Activated naive CD8-positive, alpha-beta T cell treated with anti-CD3 and anti-CD28 coated beads, Interleukin-2, amount 50 U/mL, for 24 hours (primary cell): ENCODE measurements at places on chromosomes 16 and 17.
A peak's percentile ranks its signal among the peaks of the same experiment; 100 is the strongest.

- DNase-seq, result no peak
These were observed 21.4 kb downstream of the MMP15 start for GRCh38 chr16:58046936-58047335.

DNA sequence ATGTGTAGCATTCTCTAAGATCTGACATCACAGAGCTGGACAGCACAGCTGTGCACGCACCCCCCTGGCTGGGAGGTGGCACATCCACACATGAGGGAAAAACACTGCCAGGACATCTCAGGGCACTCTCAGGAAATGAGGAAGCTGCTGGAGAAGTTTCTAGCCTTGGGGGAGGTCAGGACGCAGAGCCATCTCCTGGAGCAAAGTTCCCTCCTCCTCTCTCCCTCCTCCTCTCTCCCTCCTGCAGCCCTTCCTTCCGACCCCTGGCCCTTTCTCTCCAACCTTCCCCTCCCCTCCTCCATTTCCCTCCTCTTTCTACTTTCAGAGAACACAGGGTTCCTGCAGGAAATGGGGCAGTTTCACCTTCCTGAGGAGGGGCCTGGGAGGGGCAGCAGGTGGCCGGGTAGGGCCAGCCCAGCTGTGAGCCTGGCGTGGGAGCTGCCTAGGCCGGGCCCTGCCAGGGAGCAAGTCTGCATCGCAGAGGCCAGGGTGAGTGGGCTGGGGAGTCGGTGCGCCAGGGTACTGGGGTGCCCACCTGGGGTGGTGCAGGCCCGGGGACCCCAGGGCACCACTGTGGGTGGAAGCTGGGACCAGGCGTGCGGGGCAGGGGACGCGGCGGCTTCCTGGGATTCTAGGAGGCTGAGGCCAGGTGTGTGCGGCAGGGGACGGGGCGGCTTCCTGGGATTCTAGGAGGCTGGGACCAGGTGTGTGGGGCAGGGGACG lies at the start of gene DPEP1:
TSS of gene DPEP1 (plus strand) at position 412 of the 723 bp plus-strand sequence. CDS start 16,769 bp downstream, outside the sequence.
- DNase-seq, result no peak

DNA sequence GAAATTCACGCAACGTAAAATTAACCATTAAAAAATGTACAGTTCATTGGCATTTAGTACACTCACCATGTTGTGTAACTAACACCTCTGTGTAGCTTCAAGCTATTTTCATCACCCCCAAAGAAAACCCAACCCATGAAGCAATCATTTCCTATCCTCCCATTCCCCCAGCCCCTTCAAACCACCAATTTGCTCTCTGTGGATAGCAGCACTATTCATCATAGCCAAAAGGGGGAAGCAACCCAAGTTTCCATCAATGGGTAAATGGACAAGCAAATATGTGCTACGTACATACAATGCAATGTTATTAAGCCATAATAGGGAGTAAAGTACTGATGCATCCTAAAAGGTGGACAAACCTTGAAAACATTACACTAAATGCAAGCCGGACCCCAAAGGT lies 10.9 kb upstream of the KRT222 start:
- no peak for DNase-seq

- no peak for DNase-seq
These were observed 10.6 kb upstream of the GINS3 start for GRCh38 chr16:58381661-58382060.

DNA sequence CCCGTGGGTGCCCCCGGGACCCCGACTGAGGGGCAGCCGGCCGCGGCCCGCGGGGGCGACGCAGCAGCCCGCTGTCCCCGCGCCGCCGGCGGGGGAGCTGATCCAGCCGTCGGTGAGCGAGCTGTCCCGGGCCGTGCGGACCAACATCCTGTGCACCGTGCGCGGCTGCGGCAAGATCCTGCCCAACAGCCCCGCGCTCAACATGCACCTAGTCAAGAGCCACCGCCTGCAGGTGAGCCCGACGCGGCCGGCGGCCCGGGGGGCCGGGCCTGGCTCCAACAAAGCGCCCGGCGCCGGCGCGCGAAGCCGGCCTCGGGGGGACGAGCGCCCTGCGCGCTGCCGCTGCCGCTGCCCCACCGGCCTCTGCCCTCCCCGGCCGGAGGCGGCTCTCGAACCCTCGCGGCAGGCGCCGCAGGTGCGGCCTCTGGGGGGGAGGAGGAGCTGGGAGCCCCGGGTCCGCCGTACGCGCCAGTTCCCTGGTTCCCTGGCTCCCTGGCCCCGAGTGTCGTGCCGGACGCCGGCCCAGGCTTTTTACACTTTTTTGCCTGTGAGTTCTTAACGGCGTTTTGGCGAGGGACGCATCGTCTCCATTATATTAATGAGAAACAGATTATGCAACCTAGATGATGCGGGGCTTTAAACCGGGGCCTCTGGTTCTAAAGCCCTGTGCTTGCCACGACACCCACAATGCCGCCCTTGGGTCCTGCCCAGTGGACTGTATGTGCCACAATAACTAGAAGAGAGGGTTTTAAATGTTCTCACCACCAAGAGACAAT lies 521 bp downstream of the ATMIN start:
- DNase-seq, result peak; percentile 38

DNA sequence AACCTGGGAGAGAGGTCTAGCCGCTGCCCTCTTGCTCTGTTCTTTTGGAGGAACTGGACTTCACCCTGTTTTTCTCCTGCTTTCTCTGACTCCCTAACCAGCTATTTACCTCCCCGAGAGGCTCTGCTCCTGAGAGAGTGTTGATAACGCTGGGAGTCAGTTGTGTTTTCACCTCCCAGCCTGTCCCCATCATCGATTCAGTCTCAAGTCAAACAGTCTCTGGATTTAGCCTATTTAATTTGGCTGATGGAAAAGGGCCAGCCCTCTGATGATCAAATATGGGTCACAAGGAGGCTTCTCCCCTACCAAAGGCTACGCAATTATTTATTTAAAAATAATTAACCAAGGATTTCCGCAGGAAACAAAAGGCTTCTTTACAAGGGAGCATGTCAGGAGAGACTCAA lies 31.8 kb downstream of the HNF1B start:
- no peak for DNase-seq

DNA sequence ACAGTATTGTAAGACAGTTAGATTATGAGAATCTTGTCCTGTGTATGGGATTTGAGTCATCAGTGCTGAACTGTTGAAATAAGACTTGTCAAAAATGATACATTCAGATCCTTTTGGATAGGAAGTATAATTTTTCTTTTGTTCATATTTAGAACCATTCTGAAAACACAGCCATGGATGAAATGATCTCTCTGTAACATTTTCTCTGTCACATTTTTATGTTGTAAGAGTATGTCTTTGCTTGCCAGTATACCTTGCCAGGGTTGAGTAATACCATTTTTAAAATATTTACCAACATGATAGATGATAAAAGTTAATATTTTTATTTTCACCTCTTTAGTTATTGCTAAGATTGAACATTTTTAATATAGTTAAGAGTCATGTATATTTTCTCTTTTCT lies 45.0 kb downstream of the NSRP1 start:
- no peak for DNase-seq

DNA sequence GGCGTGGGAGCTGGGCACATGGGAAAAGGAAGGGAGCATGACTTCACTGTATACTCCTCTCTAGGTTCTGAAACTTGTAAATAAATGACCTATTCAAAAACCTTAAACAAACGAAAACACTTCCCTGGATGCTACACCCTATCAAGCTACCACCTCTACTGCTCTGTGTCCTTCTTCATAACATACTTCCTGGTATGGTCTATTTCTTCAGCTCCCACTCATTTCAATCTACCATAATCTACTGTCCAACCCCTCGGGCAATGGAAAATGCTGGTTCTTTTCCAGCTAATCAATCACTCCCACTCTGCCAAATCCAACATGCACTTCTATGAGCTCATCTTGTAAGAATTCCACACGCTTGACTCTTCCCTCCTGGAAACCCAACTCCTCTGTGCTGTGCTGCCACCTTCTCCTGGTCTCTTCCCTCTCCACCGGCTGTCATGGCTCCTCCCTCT lies 42.4 kb downstream of the AMFR start:
- DNase-seq, result no peak

GRCh38 chr17:19867329-19868078 lies at the start of gene ULK2:
ULK2 (minus strand) TSS chr17:19867936; CDS start chr17:19867417, 519 bp downstream.
- peak; percentile 53 for DNase-seq

DNA sequence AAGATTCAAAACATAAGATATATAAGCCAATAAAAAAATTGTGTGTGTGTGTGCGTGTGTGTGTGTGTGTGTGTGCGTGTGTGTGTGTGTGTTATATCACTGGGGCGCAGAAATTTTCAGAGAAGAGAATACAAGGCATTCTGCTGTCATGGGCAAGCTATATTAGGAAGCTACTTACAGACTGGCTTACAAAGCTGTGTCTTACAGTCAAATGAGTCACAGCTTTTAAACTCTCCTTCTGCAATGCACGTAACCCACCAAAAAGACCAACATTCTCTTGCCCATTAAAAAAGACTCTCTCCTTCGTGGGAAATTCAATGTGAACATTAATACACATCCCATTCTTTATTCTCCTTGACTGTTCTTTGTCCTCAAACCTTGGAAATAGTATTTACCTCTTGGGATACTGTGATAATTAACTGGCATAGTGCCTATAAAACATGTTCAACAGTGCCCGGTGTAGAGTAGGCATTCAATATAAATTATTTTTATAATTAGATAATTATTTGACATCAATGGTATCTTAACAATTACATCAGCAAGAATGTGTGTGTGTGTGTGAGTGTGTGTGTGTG lies 860.4 kb upstream of the SOX9 start:
- no peak for DNase-seq

- DNase-seq, result peak; percentile 70
These were observed 22.2 kb downstream of the SLC43A2 start for GRCh38 chr17:1606352-1606985.

DNA sequence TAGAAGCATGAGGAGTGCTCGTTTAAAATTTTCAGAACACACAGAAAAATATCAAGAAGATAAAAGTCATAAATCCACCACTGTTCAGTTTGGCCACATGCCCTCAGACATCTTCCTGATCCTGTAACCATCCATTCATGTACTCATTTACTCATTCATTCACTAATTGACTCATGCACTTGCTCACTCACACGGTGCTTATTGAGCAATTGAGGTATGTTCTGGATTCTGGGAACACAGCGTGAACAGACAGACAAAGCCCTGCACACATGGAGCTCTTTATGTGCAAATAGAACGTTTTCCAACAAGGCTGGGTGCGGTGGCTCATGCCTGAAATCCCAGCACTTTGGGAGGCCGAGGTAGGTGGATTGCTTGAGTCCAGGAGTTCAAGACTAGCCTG lies 10.2 kb upstream of the NATD1 start:
- no peak for DNase-seq

- no peak for DNase-seq
These were observed 88.8 kb downstream of the CACNG1 start for GRCh38 chr17:67133161-67133560.

GRCh38 chr17:83204230-83204725 lies 124.9 kb downstream of the METRNL start:
- no peak for DNase-seq

- DNase-seq, result no peak
These were observed 115.0 kb upstream of the ADAMTS18 start for GRCh38 chr16:77549876-77550275.

GRCh38 chr17:36702636-36703035 lies 101.3 kb downstream of the MRM1 start:
- no peak for DNase-seq

GRCh38 chr16:79363035-79363434 lies 237.5 kb downstream of the MAF start:
- DNase-seq, result no peak

DNA sequence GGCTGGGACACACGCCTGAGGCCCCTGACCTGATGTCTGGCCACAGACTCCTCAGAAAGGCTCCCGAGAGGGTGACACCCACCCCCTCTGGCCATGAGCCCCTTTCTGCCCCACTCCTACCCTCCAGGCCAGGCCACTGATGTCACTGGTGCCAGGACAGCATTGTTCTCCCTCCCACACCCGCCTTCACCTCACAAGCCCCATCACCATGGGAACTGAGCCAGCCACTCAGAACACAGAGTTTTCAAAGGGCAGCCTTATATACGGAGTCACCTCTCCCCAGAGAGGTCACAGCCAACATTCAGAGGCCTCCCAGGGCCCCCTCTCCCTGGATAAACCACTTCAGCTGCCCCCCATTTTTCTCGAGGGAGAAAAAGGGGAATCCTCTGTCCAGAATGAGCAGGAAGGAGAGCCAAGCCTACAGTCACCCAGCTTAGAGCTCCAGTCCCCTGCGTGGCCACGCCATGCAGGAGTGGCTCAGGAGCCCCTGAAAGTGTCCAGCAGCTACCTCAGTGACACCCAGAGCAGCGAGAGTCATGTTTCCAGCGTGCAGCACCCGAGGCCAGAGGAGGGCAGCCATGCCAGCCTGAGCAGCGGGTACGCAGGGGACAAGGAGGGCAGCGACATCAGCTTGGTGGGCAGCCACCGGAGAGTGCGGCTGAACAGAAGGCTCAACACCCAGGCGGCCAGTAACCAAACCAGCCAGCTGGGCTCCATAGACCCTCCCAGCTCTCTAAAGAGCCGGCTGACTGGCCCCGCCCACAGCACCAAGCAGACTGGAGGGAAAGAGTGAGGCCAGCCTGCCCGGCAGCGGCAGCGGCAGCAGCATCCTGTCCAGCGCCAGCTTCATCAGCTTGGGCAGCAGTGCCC lies at the start of gene C16orf82:
TSS of gene C16orf82 (plus strand) at position 260 of the 870 bp plus-strand sequence.
- no peak for DNase-seq

DNA sequence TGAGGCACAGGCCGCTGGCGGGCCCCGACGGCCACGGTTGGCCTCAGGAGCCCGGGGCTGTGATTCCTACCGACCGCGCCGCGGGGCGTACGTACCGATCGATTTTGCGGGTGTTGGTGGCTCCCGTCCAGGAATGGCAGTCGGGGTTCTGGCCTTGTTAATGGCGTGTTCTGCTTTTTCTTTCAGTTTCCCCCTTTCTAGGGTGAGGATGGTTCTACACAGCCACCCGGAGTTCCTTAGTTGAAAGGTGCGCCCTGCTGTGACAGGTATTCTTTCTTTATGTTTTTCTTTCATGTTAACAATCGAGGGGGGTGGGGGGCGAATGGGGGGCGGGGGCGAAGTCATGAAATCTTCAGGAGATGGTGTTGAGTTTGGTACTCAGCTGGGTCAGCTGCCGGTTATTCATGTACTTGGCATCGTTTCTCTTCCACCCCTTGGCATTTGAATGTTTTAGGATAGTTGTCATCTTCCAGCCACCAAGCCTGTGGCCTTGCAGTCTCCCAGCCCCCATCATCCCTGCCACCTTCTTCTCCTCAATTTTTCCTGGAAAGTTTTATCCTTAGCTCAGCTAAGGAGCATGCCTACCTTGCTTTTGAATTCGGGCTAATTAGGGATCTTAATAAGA lies 802 bp downstream of the CYLD start:
- peak; percentile 50 for DNase-seq

- no peak for DNase-seq
These were observed 46.9 kb upstream of the ITGA2B start for GRCh38 chr17:44436336-44436735.

GRCh38 chr17:38571833-38572668 lies 33.7 kb downstream of the SRCIN1 start:
- DNase-seq, result no peak

DNA sequence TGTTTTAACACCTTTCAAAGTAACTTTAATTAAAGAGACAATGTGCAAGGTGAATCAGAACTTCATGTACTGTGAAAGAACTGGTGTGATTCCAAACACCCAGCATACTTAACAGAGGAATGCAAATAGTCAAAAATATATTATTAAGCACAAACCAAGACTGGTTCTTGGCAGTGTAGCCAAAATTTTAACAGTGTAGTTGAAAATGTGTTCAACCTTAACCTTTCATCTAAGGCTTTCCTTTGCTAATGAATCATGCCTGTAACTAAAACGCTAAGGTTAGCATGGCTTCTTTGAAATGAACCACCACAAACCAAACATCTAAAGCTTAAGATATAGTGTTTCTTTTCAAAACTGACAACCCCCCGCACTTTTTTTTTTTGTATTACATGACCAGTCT lies 146.3 kb upstream of the AXIN2 start:
- DNase-seq, result no peak
